ENCODE measurements at places on chromosomes 5 and 9.

GRCh38 chr9:107784235-107784958, 294.8 kb upstream of the KLF4 start:
- ATAC-seq, result no peak

DNA sequence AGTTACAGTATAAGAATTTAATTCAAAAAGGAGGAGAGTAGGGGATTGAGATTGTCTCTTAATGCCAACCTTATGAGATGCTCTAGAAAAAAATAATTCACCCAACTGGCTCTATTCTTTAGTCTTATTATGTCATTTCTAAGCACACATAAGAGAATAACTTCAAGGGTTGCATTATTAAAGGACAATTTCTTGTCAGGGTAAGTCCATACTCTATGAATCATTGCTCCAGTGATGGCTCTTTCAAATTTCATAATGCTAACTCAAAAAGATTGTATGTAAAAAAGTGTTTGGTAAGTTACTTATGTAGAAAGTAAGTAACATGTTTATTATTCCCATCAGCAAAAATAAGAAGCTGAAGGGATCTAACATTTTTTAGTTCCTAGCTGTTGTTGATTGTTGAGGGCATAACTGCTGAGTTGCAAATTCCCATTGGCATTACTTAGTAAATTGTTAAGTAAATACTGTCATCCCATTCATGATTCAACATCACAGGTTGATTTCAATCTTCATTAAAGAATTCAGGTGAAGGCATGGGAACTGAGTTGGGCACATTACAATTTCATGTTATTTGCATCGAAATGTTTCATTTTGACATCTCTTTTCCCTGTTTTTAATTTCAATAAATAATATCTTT, 28.6 kb downstream of the ALDH1A1 start:
- ATAC-seq, result no peak

GRCh38 chr5:25362799-25363198, 718.0 kb upstream of the CDH10 start:
- ATAC-seq, result no peak

GRCh38 chr9:99722877-99723276, 98.8 kb upstream of the NR4A3 start:
- no peak for ATAC-seq

- no peak for ATAC-seq
Measured at GRCh38 chr5:100799166-100799565, 103.9 kb downstream of the ST8SIA4 start.

DNA sequence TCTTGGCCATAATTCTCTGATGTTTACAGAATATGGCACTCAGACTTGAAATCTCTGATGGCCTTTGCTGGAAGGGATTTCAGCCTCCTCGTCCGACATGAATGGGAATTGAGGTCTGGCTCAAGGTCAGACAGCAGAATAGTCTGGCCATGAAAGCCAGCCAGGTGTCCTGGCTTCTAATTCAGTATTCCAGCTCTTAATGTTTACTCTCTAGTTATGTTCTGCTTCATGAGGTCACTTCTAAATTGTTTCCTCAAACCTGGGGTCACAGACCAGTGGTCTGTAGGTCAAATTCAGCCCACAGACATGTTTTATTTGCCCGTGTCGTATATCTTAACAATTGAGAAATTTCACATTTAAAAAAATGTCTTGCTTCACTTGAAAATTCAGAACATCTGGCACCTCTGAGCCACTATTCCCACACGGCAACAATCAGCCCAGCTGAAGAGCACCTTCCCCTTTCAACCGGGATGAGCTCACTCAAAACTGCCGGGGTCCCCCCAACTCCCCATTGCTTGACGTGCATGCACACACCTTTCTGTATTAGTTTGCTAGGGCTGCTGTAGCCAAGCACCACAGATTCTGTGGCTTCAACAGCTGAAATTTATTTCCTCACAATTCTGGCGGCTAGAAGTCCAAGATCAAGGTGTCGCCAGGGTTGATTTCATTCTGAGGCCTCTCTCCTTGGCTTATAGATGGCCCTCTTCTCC, 243.5 kb downstream of the ENC1 start:
- no peak for ATAC-seq

DNA sequence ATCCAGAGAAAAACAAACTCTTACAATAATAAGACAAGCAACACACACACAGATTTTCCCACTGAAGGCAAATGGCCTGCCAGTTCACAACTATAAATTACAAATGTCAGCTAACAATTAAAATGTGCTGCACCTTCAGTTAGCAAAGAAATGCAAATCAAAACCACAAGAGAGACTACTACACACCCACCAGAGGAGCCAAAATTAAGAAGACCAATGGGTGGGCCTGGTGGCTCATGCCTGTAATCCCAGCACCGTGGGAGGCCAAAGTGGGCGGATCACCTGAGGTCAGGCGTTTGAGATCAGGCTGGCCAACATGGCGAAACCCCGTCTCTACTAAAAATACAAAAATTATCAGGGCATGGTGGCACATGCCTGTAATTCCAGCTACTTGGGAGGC, 15.1 kb upstream of the IPPK start:
- ATAC-seq, result no peak

DNA sequence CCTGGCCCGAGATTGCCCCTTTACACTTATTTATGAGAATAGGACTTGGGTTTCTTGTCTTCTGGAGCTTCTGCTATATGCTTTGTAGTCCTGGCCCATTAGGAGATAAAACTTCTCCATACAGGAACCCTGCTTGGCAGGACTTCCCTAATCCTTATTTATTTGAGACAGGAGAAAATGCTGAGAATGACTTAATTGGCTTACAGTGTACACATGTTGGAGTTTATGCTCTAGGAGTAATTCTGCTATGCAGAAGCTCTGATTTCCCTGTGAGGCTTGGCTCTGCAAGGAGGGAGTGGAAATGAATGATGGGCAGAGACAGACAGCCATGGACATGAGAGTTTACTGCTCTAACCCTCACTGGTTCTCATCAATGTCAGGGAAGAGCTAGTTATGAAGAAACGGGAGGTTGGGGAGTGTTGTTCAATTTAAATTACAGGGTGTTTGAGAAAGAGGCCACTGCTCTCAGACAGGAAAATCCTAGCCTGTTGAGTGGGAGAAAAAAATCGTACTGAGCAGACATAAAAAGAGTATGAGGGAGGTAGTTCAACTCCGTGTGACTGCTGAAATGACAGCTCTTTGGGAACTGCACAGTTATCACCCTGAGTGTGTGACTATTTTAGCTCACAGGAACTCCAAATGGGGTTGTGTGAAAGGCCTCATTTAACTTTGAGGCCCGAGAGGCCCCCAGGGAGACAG, 37.5 kb downstream of the ACTBL2 start:
- no peak for ATAC-seq

DNA sequence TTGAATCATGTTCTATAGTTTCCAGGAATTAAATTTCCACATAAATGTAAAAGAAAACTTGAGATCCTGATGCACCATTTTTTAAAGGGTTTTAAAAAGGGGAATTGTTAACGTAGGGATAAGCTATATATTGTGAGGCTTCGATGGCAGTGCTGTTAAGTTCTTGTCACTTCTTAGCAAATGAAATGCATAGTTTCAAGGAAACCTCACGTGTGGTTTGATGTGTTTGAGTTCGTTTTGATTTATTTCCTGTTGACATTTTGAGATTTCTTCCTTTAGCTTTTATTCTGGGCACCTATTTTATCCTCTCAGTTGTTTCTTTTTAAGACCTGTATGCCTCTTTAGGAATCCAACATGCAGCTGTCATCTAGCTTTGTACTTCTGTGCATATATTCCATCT, 301.0 kb downstream of the DOCK8 start:
- ATAC-seq, result no peak

DNA sequence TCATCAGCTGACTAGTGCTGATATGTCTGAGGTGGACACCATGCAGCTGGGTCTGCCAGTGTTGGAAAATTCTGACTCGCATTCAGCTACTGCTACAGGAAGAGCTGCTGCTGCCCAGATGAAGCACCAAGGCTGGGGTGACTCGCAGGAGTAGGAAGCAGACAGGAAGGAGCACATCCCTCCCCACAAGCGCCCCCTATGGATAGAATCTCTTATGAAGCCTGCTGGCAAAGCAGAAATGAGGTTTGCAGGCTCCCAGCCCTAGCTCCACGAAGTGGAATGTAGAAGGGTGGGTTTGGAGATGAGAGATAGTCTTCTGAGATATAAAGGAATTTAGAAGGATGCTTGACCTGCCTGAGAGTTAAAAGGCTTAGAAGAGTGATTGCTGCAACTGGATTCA, 443.0 kb downstream of the ACTL7B start:
- no peak for ATAC-seq

DNA sequence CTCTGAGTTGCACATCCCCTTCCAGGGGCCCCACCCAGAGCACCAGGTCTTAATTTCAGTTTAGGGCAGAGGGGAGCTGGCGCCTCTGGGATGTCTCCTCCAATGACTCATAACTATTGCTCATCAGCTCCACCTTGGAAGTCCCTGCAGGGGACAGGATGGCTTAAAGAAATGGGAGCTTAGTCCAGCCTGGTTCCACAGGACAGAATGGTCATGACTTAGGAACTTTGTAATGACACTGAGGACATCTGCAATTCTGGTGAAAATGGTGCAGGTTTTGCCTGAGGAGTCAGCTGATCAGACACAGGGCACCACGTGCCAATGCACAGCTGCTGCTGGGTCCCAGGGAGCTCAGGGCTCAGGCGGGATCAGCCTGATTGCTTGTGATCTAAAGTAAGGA, 16.4 kb upstream of the PPP1R26 start:
- no peak for ATAC-seq

DNA sequence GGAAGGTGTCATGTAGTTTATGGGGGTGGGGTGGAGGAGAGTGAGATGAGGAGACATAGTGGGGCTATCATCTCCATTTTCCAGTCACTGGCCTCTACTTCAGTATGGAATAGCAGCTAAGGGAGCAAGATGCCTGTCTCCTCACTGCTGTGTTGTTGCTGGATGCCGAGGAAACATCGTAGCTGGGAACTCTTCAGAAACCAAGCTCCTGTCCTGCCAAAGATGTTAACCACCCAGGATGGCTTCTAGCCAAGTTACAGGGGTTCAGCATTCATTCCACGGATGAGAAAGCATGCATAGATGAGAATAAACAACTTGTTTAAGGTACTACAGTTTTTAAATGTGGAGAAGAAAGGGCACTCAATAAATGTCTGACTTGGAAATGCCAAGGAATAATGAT, 226.5 kb downstream of the ASTN2 start:
- no peak for ATAC-seq

DNA sequence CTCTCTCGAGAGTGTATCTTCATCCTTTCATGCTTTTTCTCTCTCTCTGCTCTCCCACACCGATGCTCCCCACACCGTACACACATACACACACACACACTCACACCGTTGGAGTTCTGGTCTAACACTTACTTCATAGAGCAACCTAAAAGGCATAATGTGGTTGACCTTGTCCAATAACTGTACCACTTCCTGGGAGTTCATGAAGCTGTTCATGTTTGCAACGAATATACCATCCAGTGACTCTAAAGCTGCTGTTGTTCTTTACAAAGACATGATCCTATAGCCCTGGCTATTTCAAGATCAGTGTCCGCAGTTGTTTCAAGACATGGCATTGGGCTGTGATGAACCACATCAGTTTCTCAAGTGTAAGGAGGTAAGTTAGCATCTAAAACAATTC, 10.0 kb downstream of the MEF2C start:
- no peak for ATAC-seq

GRCh38 chr9:123080444-123080843, 47.0 kb downstream of the GPR21 start:
- no peak for ATAC-seq

DNA sequence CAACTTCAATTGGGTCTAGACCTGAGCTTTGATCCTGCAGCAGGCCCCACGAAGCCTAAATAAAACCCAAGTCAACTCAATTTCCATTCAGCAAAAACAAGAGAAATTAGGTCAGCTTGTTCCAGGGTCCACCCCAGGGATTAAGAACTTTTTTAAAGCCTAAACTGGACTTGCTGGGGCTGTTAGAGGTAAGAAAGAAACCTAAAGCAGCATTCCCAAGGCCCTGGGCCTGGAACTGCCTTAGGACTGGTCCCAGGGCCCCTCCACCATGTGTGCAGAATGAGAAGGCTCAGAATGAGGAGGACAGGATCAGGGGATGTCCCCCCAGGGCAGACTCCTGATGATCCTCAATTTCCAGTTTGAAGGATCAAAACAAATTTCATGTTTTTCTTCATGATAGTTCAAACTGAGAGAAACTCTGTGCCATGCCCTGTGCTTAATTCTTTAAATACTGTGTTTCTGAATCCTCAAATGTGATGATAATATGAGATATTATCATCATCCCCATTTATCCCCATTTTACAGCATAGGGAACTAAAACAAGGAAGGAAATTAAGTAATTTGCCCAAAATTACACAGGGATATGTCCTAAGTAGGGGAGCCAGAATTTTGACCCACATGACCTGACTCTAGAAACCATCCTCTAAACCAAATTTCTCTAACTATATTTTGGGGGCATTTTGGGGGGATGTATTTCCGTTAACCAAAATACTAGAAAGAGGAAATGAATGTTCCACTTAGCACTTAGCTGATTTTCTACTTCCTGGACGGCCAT, 64.5 kb downstream of the DENND1A start:
- ATAC-seq, result no peak

DNA sequence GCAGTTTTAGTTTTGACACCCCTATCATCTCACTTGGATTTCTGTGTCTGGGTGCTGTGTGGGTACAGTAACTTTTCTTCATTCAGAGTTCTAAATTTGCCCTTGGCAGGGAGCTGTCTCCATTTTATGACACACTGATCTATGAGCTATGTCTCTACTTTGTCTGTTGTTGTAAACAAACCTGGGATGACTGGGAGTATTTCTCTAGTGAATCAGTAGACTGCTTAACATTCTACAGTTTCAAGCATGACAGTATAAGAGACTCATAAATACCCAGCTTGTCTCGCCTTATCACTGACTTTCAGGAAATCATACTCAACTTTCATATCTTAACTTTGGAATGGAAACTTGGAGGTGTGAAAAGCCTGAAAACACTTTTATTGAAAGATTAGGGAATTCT, 212.1 kb upstream of the NUDT12 start:
- ATAC-seq, result no peak

- ATAC-seq, result no peak
Measured at GRCh38 chr5:74413403-74414048, 227.0 kb downstream of the ENC1 start.

GRCh38 chr9:1047591-1048230, 2.4 kb upstream of the DMRT2 start:
- ATAC-seq, result no peak

- no peak for ATAC-seq
Measured at GRCh38 chr5:141434006-141434405, 3.7 kb downstream of the PCDHGA12 start.

- ATAC-seq, result no peak
Measured at GRCh38 chr9:133645021-133645765, 9.0 kb downstream of the DBH start.

GRCh38 chr5:133969654-133970324, 1.4 kb upstream of the C5orf15 start:
- ATAC-seq, result no peak
